ENCODE measurements at places on chromosomes 4 and X.

DNA sequence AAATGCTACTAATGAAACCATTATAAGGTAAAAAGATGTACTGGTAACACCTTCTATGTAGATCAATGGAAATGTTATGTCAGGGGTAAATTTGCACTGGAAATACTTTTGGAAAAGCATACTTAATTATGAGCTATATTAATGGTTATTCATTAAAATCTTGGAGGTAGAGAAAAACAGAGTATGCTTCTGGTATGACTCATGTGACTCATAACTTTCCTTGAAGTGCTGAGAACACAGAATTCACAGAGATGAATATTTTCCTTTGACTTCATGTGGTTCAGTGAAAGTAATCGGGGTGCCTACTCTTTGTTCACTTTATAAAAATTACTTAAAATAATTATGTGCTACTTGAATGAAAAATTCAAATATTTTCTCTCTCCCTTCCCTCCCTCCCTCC lies 254.2 kb downstream of the KCTD8 start:
- no peak for DNase-seq

GRCh38 chr4:137909529-137910309 lies 332.4 kb downstream of the SLC7A11 start:
- DNase-seq = no peak

GRCh38 chrX:35726176-35726575 lies 72.0 kb upstream of the MAGEB16 start:
- DNase-seq = no peak

DNA sequence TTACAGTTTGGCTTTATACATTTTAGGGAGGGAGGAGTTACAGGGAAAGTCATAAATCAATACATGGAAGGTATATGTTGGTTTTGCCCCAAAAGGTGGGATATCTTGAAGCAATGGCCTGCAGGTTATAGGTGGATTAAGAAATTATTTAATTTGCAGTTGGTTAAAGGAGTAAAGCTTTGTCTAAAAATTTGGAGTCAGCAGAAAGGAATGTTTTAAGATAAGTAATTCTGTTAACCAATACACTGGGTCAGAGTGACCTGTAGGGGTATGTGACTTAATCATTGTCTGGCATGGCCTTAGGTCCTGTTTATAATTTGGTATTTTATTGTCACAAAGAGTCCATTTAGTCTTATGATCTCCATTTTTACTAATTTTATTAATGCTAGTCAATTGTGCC lies 115.0 kb downstream of the AGTR2 start:
- no peak for DNase-seq

- DNase-seq = no peak
Measured at GRCh38 chrX:112735147-112735546, 55.4 kb upstream of the LHFPL1 start.
